ENCODE measurements at places on chromosomes 7 and 10. TPM values are rescaled to one million over a fixed set of nuclear protein-coding genes. Genes with fewer than 3 reads are reported as not detected.

CEP55 gene
- total RNA-seq, result 29.6 TPM

AGAP5 gene
- 13.4 TPM for total RNA-seq

AGMO gene
- not detected for total RNA-seq

UCMA gene
- total RNA-seq, result not detected

INA gene
- total RNA-seq, result 20.9 TPM

SEC31B gene
- total RNA-seq, result 7.4 TPM

NUTM2E gene
- total RNA-seq, result 0.70 TPM

VSIR gene
- 59.3 TPM for total RNA-seq

PRF1 gene
- total RNA-seq, result not detected

HMX3 gene
- total RNA-seq, result not detected

VTI1A gene
- 18.3 TPM for total RNA-seq

GLRX3 gene
- total RNA-seq, result 78.0 TPM

MRC1 gene
- total RNA-seq, result 0.07 TPM

SPDYE6 gene
- not detected for total RNA-seq

C7orf57 gene
- total RNA-seq, result 2.5 TPM

TRPV6 gene
- 14.7 TPM for total RNA-seq

TLL2 gene
- 0.15 TPM for total RNA-seq

All from PC-9 (cell line).